ENCODE measurements at places on chromosomes 7 and 10.

DNA sequence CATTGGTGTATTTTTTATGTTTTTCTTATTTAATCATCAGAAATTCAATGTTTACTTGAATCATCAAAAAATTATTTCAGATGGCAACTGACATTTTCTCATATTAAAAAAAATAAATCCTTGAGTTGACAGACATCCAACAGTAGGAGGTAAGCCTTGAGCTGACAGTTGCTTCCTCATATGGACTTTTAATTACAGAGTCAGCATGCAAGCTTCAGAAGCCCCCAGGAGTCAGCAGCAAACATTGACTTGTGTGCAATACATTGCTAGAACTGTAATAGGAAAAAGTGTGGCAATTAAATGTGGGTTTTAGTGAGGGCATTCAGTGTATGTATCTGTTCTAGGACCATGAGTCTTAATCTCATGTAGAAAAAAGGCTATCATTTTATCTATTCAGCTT, 62.4 kb upstream of the TAS2R16 start:
- no peaks in the 10 kb centered on the region for H3K27me3 ChIP-seq
- H3K36me3 ChIP-seq: no peaks in the 10 kb centered on the region
- H3K4me1 ChIP-seq: no peaks in the 10 kb centered on the region
- H3K27ac ChIP-seq: no peak overlapping the region
- no peak for DNase-seq
- no peak overlapping the region for H3K4me3 ChIP-seq

GRCh38 chr7:35498416-35498815, 196.5 kb downstream of the HERPUD2 start:
- H3K27ac ChIP-seq: no peak overlapping the region
- H3K27me3 ChIP-seq: no peaks in the 10 kb centered on the region
- no peak overlapping the region for H3K4me3 ChIP-seq
- no peaks in the 10 kb centered on the region for H3K36me3 ChIP-seq
- no peak for DNase-seq
- no peaks in the 10 kb centered on the region for H3K4me1 ChIP-seq

DNA sequence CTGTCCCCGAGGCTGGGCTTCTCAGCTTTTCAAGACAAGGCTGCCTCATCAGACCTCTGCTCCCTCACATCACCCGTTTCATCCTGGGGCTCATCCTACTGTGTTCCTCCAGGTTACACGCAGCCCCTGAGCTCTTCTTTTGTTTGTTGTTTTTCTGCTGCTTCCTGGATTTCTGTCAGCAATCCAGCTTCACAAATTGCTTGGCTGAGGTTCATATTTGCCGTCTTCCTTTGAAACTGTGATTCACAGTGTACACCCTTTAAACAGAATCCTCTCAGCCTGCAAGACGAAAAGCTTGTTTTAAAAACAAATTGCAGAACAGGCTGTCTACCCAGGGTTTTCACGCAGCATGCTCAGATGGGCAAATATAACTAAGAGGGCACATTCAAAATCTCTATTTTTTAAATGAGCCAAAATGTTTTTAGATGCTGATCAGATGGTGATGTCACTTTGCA, 39.1 kb upstream of the PARD3 start:
- H3K27ac ChIP-seq: no peak overlapping the region
- no peaks in the 10 kb centered on the region for H3K27me3 ChIP-seq
- H3K4me1 ChIP-seq: no peaks in the 10 kb centered on the region
- H3K36me3 ChIP-seq: no peaks in the 10 kb centered on the region
- H3K4me3 ChIP-seq: no peak overlapping the region

DNA sequence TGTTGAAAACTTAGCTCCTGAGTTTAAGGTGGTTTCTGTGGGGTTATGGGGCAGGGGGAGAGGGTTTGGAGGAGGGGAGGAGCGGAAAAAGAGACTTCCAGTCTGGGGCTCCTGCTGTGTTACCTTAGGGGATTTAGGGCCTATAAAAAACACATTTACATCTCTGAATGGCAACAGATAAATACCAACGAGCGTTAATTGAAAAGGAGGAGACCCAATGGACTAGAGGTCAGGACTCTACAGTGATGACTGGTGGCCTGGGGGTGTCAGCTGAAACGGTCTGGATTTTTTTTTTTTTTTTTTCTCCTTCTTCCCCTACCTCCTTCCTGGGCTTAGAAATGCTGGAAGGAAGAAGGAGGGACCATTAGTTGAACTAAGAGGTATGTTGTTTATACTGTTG, 47.4 kb downstream of the AUTS2 start:
- no peaks in the 10 kb centered on the region for H3K36me3 ChIP-seq
- no peak overlapping the region for H3K4me3 ChIP-seq
- H3K27ac ChIP-seq: no peak overlapping the region
- H3K4me1 ChIP-seq: no peaks in the 10 kb centered on the region

- H3K36me3 ChIP-seq: no peaks in the 10 kb centered on the region
- H3K27me3 ChIP-seq: no peaks in the 10 kb centered on the region
- H3K4me1 ChIP-seq: no peaks in the 10 kb centered on the region
- H3K4me3 ChIP-seq: no peak overlapping the region
- H3K27ac ChIP-seq: no peak overlapping the region
Measured at GRCh38 chr10:118383699-118384098, 41.6 kb upstream of the FAM204A start.

GRCh38 chr10:97593421-97593820, 3.9 kb downstream of the C10orf62 start:
- no peaks in the 10 kb centered on the region for H3K4me1 ChIP-seq
- no peak for DNase-seq
- H3K27me3 ChIP-seq: no peaks in the 10 kb centered on the region
- no peaks in the 10 kb centered on the region for H3K36me3 ChIP-seq
- no peak overlapping the region for H3K4me3 ChIP-seq

DNA sequence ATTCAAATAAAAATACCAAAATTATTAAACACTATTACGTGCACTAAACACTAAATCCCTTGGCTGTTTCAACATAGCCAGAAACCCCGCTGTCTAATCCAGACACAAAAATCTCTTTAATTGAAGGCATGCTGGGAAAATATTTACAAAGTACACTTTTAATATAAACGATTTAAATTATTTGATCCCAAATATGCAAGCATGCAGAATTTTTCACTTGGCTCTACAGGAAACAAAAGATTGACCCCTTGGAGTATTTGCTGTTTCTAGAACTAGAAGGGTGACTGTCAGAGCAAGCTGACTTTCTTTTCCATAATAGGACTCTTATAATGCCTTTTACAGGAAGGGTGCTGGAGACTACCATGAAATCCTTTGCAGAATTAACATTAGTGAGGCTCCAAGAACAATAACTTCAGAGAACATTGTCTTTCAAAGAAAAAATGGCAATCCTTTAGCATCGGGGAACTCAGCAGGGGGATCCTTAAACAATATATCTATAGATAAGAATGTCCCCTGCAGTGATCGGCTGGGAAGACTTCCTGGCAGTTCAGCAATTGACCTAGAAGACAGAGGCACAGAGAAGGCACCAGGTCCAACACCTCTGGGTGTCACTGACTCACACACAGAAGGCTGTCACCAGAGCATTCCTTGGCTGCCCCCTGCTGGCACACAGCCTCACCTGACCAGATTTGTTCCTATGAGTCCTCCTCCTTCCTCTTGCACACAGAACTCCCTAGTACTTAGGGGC, 55.8 kb upstream of the MRLN start:
- H3K27me3 ChIP-seq: no peaks in the 10 kb centered on the region
- H3K36me3 ChIP-seq: peaks cover 42% of the 10 kb centered on the region
- H3K4me1 ChIP-seq: no peaks in the 10 kb centered on the region

- H3K4me1 ChIP-seq: no peaks in the 10 kb centered on the region
- H3K27me3 ChIP-seq: peaks cover 3% of the 10 kb centered on the region
- no peak overlapping the region for H3K27ac ChIP-seq
- no peak for DNase-seq
- no peaks in the 10 kb centered on the region for H3K36me3 ChIP-seq
Measured at GRCh38 chr7:36317276-36317675, 72.4 kb upstream of the ANLN start.

DNA sequence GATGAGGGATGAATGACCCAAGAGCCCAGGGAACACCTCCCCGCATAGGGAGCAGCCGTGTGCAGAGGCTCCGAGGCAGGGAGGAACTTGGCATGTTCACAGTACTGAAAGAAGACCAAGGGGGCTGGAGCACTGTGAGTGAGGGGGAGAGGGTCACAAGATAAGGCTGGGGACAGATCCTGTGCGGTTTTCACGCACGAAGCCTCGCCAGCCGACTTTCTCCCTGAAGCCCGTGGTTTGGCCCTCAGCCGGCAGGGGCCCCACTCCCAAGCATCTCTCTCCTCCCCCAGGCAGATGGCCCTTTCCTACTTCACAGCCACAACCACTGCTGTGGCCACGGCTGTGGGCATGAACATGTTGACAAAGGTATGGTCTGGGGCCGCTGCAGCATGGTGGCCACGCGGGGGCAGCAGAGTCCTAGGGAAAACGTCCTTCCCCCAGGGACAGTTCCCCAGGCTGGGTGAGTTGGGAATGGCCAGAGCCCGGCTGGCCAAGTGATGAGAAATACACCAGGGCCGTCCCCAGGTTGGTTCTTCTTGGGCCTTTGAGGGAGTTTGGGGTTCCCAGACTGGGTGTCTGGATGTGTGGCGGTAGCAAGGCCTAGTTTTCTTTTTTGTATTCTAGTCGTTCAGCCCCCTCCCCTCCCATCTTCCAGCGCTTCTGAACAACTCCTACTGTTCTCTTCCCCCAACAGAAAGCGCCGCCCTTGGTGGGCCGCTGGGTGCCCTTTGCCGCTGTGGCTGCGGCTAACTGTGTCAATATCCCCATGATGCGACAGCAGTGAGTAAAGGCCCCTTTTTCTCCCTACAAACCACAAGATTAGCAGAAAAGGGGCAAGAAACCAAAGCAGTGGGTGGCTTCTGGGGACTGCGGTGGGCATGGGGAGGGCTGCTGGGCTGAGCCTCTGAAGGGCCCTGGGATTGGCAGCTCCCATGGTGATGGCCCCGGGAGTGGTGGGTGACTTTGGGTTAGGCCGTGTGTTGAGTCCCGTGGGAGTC, 14.4 kb upstream of the WBP1L start:
- H3K27me3 ChIP-seq: no peaks in the 10 kb centered on the region
- peak; percentile 64 for DNase-seq
- H3K4me3 ChIP-seq: no peak overlapping the region
- H3K27ac ChIP-seq: no peak overlapping the region

DNA sequence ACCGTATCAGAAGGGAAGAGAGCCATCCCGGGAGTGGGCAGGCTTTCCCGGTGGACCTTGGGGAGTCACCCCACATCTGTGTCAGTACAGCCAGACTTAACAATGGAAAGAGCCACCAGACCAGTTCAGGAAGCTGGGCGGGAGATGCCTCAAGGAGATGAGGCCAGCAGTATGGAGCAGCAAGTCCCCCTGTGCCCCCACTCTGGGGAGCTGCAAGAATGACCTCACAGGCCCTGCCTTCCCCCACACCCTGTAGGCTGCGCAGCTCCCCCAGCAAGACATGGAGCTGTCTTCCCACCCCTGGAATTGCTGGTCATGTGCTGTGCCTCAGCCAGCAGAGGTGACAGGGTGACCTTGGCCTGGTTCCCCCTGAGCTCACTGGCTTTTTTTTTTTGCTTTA, 76.8 kb upstream of the INSIG1 start:
- DNase-seq: no peak
- no peak overlapping the region for H3K27ac ChIP-seq
- H3K36me3 ChIP-seq: no peaks in the 10 kb centered on the region
- no peaks in the 10 kb centered on the region for H3K27me3 ChIP-seq
- no peaks in the 10 kb centered on the region for H3K4me1 ChIP-seq

DNA sequence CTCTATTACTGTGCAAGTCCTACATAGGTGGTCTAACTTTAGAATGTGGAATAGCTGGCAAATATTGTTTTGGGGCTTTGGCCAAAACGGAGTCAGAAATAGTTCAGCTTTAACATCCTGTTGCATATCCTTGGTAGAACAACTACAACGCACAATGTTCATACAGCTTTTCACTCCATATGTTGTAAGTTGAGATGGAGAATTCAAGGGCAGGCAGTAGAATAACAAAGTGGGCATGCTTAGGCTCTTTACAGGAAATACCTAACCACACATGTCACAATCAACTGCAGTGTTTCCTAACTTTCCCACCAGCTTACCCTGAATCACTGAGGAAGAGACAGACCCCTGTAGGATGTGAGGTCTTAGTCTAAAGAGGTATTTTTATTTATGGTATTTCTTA, 122.3 kb downstream of the PPP1R3A start:
- H3K27ac ChIP-seq: no peak overlapping the region
- H3K4me1 ChIP-seq: no peaks in the 10 kb centered on the region

DNA sequence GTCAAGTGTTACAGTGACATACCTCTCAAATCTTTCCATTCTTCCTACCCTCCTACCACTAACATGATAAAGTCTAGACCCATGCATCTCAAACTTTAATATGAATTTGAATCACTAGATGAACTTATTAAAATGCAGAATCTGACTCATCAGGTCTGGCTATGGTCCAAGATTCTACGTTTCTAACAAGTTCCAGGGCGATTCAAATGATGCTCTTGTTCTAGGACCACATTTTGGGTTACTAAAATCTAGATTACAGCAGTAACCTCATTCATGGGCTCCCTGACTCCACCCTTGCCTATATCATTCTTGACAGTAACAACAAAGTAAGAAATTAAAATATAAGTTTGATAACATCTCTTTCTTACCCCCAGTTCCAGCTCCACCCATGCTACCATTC, 124.8 kb upstream of the LSM8 start:
- no peaks in the 10 kb centered on the region for H3K27me3 ChIP-seq
- no peak overlapping the region for H3K27ac ChIP-seq
- H3K4me1 ChIP-seq: no peaks in the 10 kb centered on the region
- no peak overlapping the region for H3K4me3 ChIP-seq
- no peak for DNase-seq

GRCh38 chr7:93578762-93579161, 4.2 kb upstream of the CALCR start:
- H3K4me1 ChIP-seq: no peaks in the 10 kb centered on the region
- no peaks in the 10 kb centered on the region for H3K27me3 ChIP-seq
- no peak overlapping the region for H3K27ac ChIP-seq
- H3K36me3 ChIP-seq: no peaks in the 10 kb centered on the region
- H3K4me3 ChIP-seq: no peak overlapping the region

DNA sequence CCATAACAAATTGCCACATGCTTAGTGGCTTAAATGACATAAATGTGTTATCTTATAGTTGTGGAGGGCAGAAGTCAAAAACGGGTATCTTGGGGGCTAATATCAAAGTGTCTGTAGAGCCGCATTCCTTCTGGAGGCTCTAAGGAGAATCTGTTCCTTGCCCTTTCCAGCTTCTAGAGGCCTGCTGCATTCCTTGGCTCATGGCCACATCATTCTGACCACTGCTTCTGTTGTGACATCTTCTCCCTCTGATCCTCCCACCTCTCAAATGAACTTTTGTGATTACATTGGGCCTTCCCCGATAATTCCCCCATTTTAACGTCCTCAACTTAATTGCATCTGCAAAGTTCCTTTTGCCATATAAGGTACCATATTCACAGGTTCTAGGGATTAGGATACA, 76.1 kb downstream of the CYP26A1 start:
- H3K27me3 ChIP-seq: no peaks in the 10 kb centered on the region
- DNase-seq: no peak
- H3K4me3 ChIP-seq: no peak overlapping the region
- H3K27ac ChIP-seq: no peak overlapping the region

GRCh38 chr7:152054367-152055230, 29.1 kb downstream of the GALNT11 start:
- H3K27ac ChIP-seq: no peak overlapping the region
- no peaks in the 10 kb centered on the region for H3K36me3 ChIP-seq
- no peaks in the 10 kb centered on the region for H3K27me3 ChIP-seq

- no peak for DNase-seq
- H3K4me3 ChIP-seq: no peak overlapping the region
Measured at GRCh38 chr7:150402671-150403321, 23.7 kb downstream of the ZNF775 start.

All from CD8-positive, alpha-beta memory T cell (primary cell).